ENCODE measurements at places on chromosomes 12 and 14.
A peak's percentile ranks its signal among the peaks of the same experiment; 100 is the strongest.

GRCh38 chr12:148676-149416 is 65.1 kb downstream of the SLC6A12 start:
- DNase-seq, result no peak

DNA sequence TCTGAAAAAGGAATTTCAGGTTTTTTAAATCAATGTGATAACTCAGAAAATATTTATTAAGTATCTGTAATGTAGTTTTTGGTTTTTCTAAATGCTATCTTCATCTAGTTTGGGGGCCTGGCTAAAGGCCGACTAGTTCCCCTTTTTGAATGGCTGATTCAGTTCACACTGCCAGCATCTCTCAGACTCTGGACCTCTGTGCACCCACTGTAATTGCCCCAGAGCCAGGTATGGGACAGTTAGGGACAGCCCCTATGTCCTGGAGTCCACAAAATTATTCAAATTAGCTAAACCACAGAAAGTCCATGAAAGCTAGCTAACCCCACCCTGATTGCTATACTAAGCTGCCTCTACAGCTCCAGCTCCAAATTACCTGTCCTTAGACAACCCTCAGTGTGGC is 49.1 kb upstream of the RGS6 start:
- no peak for DNase-seq

DNA sequence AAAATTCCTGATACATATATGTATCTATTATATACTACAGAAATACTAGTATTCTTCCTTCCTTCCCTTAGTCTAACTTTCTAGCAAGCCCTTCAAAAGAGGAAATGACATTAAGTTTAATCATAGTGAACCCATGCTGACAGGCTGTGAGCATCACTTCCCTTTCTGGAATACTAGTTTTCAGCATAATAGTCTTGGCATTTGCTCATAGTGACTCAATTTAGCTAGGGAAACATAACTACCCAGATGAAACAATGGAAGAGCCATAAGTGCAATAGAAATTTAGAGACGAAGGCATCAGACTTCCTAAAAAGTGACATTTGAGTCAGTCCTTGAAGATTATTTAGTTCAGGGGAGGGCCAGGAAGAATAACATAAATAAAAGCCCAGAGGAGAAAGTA is 184.5 kb upstream of the CRY1 start:
- no peak for DNase-seq

- DNase-seq, result no peak
These were observed 34.5 kb downstream of the SYNDIG1L start for GRCh38 chr14:74391479-74391878.

DNA sequence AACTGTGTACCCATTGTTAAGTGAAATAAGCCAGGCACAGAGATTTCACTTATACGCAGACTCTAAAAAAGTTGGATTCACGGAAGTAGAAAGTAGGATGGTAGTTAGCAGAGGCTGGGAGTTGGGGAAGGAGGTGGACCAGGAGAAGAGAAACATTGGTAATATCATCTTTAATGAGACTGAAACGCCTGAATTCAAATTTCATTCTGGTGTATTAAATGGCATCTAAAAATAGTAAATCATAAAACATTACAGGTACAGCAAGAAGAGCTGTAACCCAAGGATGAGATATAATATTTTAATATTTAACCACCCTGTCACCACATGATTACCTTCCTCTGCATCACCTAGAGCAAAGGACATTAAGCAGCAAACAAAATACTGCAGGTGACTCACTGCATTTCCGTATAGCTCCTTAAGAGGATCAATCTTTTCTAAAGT is 99.4 kb downstream of the EPS8 start:
- DNase-seq, result no peak

GRCh38 chr12:25854991-25855390 is 103.5 kb upstream of the RASSF8 start:
- no peak for DNase-seq

- DNase-seq, result no peak
These were observed 84.9 kb downstream of the SRGAP1 start for GRCh38 chr12:63929426-63929825.

GRCh38 chr12:1880153-1880845 is 38.2 kb downstream of the CACNA2D4 start:
- DNase-seq, result no peak

GRCh38 chr12:76946446-76946845 is 67.6 kb upstream of the CSRP2 start:
- no peak for DNase-seq

GRCh38 chr12:71768900-71769299 is 14.2 kb downstream of the RAB21 start:
- no peak for DNase-seq

DNA sequence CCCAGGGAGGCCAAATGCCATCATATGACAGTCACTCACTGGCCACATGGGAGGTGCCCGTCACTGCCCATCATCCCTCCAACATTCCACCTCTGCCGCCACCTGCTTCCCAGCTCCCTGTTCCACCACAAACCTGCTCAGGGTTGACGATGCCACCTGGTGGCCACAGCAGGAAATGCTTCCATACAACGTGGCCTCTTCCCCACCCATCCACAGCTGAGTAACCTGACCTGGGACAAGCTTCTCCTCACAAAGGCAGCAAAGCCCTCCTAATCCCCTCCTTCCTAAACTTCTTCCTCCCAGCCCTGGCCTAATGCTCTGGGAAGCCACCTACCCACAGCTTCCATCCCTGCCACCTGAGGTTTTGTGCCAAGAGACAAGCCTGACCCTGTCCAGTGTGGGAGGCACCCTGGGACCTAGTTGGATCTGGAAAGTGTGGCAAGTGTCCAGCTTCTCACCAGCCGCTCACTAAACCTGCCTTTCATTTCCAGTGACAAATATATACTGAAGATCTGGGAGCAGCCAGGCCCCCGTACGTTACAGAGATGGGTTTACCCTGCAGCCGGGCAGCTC is 4.3 kb downstream of the DEGS2 start:
- DNase-seq, result peak; percentile 93

- DNase-seq, result no peak
These were observed 77.2 kb downstream of the BAZ1A start for GRCh38 chr14:34797747-34798583.

DNA sequence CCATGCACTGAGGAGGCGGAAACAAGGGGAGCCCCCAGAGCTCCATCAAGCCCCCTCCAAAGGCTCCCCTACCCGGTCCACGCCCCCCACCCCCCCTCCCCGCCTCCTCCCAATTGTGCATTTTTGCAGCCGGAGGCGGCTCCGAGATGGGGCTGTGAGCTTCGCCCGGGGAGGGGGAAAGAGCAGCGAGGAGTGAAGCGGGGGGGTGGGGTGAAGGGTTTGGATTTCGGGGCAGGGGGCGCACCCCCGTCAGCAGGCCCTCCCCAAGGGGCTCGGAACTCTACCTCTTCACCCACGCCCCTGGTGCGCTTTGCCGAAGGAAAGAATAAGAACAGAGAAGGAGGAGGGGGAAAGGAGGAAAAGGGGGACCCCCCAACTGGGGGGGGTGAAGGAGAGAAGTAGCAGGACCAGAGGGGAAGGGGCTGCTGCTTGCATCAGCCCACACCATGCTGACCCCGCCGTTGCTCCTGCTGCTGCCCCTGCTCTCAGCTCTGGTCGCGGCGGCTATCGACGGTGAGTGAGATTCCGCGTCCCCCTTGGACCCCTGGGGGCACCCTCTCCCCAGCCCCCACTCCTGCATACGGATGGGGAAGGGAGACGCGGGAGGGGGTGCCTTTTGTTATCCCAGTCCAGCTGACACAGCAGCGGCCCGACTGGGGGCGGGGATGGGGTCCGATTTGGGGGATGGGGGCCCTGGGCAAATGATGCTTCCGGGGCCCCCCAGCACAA is 400 bp downstream of the LRP1 start:
- DNase-seq, result no peak

- DNase-seq, result no peak
These were observed 73.8 kb upstream of the ANKS1B start for GRCh38 chr12:100058482-100059029.

DNA sequence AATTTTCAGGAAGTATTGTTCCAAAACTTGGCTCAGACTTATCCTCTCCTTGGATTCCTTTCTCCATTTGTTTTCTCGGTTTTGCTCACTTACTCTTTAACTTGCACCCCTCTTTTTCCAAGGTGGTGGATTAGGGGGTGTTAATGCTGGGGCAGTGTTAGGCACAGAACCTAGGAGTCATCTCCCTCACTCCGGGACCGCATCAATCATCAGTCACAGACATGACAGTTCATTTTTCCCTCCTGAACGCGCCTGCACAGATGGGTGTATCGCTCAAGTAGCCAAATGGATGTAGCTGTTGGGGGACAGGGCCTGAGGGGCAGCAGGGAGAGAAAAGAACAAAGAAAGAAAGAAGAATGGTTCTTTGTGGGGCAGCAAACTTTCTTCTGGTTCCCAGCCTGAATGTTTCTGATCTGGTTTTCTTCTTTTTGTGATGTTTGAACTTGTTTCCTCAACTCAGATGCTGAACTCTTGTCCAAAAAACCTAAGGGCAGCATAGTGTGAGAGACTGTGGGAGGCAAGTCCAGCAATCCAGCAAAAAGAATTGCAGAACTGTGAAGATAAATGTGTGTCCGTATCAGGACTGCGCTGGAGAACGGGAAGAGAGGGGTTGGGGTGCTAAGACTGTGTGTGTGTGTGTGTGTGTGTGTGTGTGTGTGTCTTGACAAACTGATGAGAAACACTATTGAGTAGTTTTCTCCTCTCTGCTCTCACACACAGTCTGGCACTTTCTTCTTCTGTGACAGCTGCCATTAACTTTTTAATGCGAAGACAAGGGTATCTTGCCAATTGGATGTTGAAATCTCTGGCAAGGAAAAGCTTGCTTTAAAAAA is 131.1 kb downstream of the FBXL14 start:
- no peak for DNase-seq

DNA sequence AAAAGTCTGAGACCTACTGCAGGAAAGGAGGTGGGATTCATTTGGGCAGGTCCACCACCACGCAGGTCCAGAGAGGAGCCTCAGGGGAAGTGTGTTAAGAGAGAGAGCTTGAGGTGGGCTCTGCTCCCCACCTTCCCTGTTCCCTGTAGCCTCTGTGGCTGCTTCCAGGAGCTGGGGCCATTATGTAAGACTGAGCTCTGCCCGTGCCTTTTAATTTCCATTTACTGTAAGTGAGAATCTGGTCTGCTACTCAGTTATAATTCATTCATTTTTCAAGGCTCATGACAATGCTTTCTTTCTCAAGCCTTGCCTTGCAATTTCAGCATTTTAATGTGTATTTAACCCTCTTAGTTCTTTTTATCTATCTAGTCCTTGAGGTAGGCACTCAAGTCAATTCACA is 8.3 kb downstream of the SLC4A8 start:
- DNase-seq, result no peak

GRCh38 chr14:24606297-24606696 is 3.2 kb downstream of the GZMH start:
- no peak for DNase-seq

GRCh38 chr12:115761784-115762183 is 515.7 kb downstream of the MED13L start:
- DNase-seq, result peak; percentile 95

DNA sequence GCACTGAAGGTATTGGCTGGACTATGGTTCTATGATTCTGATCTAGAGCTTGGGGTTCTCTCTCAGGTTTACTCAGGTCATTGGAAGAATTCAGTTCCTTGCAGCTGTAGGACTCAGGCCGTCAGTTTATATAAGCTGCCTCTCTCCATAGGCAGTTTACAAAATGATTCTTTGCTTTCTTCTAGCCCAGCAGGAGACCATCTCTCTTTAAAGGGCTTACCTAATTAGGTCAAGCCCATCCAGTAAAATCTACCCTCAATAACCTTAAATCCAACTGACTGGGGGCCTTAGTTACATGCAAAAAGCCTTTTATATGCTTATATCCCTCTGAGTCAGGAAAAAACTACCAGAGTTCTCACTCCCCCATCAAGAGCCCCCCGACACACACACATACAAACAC is 80.5 kb upstream of the GARIN6 start:
- DNase-seq, result no peak

DNA sequence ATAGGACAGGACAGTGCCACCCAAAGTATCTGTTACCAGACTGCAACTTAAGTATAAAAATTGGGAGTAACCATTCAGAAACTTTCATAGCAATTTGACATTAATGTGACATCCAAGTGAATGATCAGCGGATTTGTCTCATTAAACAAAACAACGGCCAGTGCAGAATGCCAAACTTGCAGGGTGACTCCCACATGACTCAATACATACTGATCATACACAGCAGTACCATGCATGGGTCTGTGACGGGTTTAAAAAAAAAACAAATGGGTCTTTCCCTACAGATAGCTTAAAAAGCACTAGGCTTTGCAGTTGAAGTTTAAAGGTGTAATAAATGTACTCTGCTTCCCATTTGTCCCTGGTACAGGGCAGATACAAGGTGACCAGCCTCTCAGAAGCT is 116.6 kb downstream of the SLC35F4 start:
- DNase-seq, result no peak

DNA sequence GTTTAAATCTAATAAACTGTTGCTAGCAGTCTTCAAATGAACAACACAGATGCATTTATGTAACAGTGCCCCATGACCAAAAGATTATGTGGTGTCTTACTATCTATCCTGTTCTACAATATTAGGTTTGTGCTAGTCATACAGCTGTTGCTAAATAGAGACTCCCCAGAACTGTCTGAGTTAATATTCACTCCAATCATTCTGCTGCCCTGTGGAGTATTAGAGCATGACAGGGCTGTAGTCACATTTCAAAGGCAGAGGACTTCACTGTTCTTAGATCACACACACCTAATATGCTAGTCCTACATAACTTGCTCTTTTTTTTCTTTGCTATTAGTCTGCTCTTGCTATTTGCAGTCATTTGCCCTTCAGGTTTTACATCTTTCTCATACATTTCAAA is 157.6 kb upstream of the MDGA2 start:
- DNase-seq, result no peak

DNA sequence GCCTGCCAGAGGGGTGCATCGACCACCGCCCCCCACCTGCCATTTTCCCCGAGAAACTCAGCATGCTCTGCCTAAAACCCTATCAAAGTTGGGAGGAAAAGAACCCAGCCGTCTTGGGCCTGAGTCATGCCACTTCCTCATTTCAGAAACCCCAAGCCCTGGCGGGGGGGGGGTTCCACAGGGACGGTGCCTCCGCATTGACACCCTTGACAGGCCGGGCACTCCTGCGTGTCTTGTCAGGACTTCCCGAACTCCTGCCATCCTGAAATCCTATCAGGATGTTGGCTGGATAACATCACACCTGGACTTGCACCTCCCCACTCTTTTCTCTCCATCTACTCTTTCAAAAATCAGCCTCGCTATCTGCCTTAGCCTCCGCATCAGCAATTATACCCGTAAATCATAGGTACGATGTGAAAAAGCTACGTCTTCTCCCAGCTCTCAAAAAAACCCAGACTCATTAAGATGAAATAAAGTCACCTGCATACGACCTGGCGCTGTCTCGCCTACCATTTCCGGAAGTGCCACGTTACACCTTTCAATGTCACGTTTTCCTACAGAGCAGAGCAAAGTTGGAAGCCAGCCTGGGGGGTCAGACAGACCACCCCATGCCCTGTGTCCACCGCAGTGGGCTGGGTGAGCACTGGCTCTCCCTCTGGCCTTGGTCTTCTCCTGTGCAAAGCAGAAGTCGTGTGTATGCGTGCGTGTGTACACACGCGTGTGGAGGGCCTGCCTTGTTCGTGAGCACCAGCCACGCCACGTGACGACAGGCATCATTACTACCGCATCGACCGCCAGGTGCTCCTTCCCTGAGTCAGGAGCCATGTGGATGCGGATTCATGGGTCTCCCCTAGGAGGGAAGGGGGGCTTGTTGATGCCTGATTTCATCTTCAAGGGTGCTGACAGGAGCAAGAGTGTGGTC is 96.7 kb downstream of the RFLNA start:
- DNase-seq, result peak; percentile 42

- peak; percentile 97 for DNase-seq
These were observed 290.2 kb downstream of the PRKD1 start for GRCh38 chr14:29637411-29637810.

GRCh38 chr12:48979602-48980388 is 1.7 kb downstream of the WNT1 start:
- no peak for DNase-seq
